ENCODE measurements at places on chromosomes 16 and 17. TPM values are rescaled to one million over a fixed set of nuclear protein-coding genes. Genes with fewer than 3 reads are reported as not detected.

GNG13 gene
- total RNA-seq: not detected

- DNase-seq: no peak
Observed at GRCh38 chr17:73431401-73432205, 119.8 kb upstream of the CDC42EP4 start.

SLC6A4 gene
- total RNA-seq: 0.16 TPM

GRCh38 chr16:31090540-31090939, 1.8 kb upstream of the PRSS53 start:
- no peak for DNase-seq
